Stimulated activated naive CD8-positive, alpha-beta T cell treated with anti-CD3 and anti-CD28 coated beads, Interleukin-15, amount 100 ng/mL, for 72 hours (primary cell): ENCODE measurements at places on chromosomes 5 and 9.

DNA sequence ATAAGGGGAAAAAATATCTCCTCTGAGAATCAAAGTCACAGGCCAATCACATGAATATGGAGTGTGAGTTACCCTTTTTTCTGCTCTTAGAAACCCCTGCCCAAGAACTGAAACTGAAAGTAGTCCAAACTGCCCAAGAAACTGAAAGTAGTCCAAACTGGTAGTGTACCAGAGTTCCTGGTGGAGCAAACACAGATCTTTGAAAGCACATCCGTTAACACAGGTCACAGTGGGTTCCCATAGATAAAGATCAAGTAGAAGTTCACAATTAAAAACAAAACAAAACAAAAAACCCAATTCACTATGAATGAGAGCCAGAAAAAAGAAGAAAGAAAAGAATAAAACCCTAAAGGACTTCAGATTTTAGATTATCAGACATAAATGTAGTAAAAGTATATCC lies 332.4 kb upstream of the EFNA5 start:
- peak; percentile 11 for DNase-seq

DNA sequence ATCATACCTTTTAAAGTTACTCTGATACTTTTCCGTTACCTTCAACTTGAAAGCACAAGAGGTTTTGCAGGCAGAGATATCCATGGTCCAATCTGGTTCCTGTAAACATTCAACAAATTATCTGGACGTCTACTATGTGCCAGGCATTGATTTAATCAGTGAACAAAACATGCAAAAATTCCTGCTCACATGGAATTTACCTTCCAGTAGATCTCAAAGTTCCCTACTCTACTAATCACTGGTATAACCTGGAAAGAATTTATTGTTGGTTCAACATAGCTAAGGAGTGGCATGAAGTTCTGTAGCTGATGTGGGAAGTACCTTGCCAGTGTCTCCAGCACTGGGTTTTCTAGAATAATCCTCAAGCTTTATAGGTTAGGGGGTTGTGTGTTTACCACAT lies 9.8 kb downstream of the OCLN start:
- no peak for DNase-seq

- no peak for DNase-seq
Measured at GRCh38 chr5:71895546-71895945, 176.5 kb downstream of the CARTPT start.

DNA sequence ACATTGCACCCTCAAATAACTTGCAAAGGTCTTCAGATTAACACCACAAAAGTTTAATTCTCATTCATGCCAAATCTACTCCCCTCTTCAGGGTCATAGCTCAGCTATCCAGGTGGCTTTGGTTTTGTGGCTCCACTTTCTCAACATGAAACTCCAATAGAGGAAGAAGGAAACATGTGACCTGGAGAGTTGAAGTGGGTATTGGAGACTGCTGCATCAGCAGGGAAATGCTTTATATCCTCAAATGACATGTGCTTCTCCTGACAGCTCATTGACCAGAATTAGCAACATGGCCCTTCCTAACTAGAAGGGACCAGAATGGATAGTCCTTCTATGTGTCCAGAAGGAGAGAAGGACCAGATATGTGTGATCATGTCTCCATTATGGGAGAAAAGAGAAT lies 73.6 kb downstream of the TLR4 start:
- no peak for DNase-seq

- no peak for DNase-seq
Measured at GRCh38 chr5:99948850-99949249, 586.3 kb upstream of the FAM174A start.

DNA sequence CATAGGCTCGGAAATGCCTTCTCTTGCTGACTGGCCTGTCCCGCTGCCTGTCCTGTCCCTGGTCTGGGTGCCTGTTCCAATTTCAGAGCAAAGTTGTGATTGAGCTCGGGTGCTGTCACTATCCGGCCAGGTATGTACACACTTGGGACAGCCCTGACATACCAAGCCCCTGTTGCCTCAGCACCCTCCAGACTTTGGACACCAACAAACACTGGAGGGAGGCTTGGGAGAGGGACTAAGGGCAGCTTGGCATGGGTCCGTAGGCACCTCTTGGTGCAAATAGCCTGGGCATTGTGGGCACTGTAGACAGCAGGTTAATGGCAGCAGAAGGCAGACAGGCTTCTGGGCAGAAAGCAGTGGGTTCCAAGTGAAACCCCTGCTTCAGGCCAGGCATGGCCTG lies 86.3 kb upstream of the SEMA6A start:
- DNase-seq, result no peak
